Stimulated activated CD8-positive, alpha-beta memory T cell treated with anti-CD3 and anti-CD28 coated beads, Interleukin-4, amount 100 ng/mL, for 4 hours (primary cell): ENCODE measurements at places on chromosomes 3 and 15.

GRCh38 chr3:148318240-148318639 is 379.5 kb upstream of the AGTR1 start:
- no peak for DNase-seq

- no peak for DNase-seq
Measured at GRCh38 chr3:146277953-146278631, 27.2 kb upstream of the PLSCR4 start.

- no peak for DNase-seq
Measured at GRCh38 chr3:106811376-106811775, 565.9 kb upstream of the CCDC54 start.

GRCh38 chr15:75091814-75092213 is 68.4 kb downstream of the PPCDC start:
- DNase-seq = no peak

- no peak for DNase-seq
Measured at GRCh38 chr3:43995547-43996378, 245.9 kb upstream of the TOPAZ1 start.

DNA sequence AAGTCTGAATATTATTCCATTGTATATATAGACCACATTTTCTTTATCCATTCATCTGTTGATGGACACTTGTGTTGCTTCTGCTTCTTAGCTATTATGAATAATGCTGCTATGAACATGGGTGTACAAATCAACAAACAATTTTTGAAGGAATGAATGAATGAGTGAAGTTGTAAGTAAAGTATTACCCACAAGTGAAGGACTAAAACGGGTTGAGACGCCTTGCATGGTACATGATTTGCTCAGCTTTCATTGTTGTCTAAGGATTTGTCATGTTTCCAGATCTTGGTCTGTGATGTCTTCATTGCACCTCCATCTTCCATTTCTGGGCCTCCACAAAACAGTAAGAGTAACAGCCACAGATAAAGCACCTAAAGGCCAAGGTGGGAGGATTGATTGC is 20.5 kb downstream of the IFT122 start:
- DNase-seq = no peak
